ENCODE measurements at places on chromosomes 4 and X.

DNA sequence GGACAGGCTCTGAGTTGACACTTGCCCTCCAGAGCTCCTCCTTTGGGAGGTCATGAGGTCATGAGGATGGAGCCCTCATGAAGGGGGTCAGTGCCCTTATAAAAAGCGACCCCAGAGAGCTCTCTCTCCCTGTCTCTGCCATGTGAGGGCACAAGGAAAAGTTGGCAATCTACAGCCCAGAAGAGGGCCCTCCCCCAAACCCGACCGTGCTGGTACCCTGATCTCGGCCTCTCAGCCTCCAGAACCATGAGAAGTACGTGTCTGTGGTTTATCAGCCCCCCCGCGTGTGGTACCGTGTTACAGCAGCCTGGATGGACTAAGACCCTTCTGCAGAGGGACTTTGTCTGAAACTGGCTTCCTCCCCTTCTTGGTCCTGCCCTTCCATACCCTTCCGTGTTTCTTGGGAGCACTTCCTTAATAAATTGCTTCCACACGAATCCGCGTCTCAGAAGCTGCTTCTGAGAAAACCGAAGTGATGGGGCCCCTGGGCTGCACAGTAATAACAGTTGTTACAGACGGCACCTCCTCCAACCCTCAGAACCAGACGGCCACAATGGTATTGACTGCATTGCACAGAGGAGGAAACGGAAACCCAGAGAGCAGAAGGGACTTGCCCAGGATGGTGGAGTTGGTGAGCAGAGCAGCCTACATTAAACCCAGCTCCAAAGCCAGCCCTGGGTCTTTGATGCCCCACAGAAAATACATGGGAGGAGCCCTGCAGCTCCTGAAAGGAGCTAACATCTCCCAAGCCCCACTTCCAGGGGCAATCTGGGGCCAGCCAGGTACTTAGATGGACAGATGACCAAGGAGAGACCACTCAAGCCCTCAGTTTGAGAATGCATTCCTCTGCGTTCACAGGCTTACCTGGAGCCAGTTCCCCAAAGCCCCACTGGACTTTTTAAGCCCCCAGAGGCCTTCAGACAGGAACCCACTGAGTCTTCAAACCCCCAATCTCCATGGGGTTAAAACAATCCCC is 242.7 kb downstream of the BCOR start:
- no peak for DNase-seq

GRCh38 chrX:154727871-154728270 is 23.0 kb downstream of the GAB3 start:
- no peak for DNase-seq

DNA sequence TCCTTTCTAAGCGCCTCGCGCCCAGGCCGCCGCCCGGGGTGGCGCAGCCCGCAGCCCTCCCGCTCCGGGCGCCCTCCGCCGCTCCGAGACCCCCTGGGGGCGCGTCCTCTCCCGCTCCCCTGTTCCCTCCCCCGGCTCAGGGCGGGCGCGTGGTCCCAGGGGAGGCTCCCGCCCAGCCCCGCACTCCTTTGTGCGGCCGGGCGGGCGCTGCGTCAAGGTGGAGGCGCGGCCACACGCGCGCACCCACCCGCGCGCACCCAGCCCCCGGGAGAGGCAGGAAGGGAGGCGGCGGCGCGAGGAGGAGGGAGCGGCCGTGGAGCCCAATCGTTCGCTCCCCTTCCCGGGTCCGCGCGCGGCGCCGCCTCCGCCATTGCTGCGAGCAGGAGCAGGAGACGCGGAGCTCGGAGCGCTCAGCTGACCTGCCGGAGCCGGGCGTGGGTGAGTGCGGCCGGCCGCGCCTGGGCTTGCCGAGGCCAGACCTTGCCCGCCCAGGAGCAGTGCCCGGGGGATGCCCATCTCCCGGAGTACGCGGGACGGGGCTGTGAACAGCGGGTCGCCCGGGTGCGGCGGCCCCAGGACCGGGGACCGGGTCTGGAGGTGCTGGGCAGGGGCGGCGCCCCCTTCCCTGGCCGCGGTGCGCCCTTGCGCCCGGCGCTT is at the start of gene NSG1:
NSG1 (plus strand) TSS at position 367 of the 657 bp plus-strand sequence. CDS start 528 bp downstream, outside the sequence.
- no peak for DNase-seq

GRCh38 chrX:11757397-11757718 is 679 bp upstream of the MSL3 start:
- no peak for DNase-seq

GRCh38 chr4:76562161-76562560 is 127.1 kb downstream of the SHROOM3 start:
- DNase-seq = no peak

DNA sequence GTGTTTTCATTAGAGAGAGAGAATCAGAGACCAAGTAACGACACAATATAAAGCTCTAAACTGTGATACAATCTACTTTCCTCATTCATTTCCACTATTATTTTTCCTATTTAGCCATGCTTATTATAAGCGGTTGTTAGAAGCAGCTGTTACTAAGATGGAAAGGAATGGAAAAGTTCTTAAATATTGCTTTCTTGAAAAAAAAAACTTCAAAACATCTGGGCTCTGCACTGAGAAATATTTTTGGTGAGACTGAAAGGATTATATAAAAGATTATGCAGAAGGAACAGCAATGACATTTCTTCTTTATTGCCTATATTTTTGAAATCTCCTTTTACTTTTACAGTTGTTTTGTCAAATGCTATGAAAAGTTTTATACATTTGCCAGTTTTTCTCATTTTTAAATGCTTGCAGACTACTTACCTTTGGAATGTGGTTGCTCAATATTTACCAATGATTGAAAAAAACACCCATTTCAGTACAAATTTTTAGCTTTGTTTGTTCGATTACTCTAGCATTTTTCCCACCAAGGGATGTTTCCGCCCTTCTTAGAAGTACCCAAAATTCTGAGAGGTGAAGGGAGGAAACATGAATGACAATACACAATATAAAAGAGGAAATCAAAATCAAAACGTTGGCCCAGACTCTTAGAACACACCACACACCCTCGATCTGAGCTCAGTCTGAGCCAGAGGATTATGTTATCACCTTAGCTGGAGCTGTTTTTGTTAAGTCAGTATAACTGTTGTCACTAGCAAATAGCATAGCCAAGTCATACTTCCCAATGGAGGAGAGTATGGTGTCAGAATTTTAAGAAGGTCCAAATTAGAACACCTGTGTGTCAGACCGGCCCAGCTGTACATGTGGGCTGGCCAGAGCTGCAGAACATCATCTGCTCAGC is 18.4 kb downstream of the DKK2 start:
- DNase-seq = no peak

GRCh38 chrX:38804432-38804681 is 3.1 kb downstream of the MID1IP1 start:
- DNase-seq = no peak

- DNase-seq = no peak
Measured at GRCh38 chr4:68369142-68369805, 19.4 kb upstream of the YTHDC1 start.

GRCh38 chr4:39706334-39706733 is 8.4 kb downstream of the UBE2K start:
- DNase-seq = no peak

GRCh38 chrX:129983575-129984110 is 1.2 kb downstream of the BCORL1 start:
- no peak for DNase-seq

- no peak for DNase-seq
Measured at GRCh38 chr4:3831529-3832150, 65.5 kb downstream of the ADRA2C start.

DNA sequence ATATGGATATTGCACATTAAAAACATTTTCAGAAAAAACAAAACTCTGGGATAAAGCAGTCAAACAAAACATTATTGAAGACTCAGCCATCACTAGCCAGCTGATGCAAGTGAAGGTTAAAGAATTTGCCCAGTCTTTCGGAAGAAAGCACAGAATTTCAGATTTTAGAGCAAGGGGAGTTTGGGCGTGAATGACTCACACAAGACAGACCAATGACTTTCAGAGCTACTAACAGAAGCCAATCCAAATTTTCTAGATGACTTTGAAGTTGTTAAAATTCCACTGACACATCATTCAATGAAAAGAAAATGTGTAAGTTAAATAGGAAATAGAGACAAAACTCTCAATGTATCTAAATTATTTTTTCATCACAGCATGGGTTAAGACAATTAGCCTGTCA is 4.0 kb downstream of the MRFAP1L1 start:
- no peak for DNase-seq

- no peak for DNase-seq
Measured at GRCh38 chr4:143763587-143763986, 63.1 kb upstream of the FREM3 start.

GRCh38 chrX:72105436-72105835 is 26.3 kb downstream of the RTL5 start:
- no peak for DNase-seq

GRCh38 chr4:26856906-26857277 is 3.7 kb upstream of the STIM2 start:
- DNase-seq = no peak

DNA sequence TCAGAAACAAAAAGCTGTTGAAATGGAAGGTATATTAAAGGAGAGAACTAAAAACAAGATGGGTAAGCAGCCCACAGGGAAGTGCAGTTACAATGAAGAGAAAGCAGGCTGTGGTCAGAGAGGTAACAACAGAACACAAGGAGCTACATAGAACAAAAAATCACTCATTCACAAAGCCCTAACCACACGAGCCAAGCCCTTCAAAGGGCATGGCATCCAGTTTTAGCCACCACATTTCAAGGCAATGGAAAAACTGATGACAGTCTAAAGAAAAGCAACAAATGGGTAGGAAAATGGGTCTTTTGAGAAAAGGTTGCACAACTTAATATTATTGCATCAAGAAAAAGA is 37.5 kb downstream of the KDR start:
- DNase-seq = no peak

- DNase-seq = no peak
Measured at GRCh38 chrX:65933085-65933589, 106.7 kb downstream of the VSIG4 start.

- DNase-seq = no peak
Measured at GRCh38 chrX:8091510-8091909, 79.6 kb downstream of the VCX2 start.

DNA sequence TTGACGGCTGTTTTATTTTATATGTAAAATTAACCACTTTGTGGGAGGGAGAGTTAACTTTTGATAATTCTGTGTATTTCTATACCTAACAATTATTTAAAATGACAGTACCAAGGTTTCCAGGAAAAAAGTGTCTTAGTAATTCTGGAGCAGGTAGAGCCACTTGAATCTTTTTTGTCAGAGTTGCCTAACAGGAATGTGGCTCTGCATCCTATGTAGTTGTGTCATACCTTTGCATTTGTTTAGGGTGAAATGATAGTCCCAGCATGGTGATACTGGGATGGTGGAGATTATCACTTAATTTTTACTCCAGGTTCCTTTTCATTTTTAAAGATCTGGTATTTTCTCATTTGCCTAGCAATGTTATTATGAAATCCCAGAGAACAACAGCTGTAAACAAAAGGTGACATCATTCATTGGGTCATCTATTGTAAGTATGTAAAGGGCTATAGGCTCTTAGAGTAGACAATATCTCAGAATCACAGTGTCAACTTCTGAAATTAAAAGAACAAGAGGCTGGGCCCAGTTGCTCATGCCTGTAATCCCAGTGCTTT is 9.6 kb downstream of the SGMS2 start:
- DNase-seq = no peak

DNA sequence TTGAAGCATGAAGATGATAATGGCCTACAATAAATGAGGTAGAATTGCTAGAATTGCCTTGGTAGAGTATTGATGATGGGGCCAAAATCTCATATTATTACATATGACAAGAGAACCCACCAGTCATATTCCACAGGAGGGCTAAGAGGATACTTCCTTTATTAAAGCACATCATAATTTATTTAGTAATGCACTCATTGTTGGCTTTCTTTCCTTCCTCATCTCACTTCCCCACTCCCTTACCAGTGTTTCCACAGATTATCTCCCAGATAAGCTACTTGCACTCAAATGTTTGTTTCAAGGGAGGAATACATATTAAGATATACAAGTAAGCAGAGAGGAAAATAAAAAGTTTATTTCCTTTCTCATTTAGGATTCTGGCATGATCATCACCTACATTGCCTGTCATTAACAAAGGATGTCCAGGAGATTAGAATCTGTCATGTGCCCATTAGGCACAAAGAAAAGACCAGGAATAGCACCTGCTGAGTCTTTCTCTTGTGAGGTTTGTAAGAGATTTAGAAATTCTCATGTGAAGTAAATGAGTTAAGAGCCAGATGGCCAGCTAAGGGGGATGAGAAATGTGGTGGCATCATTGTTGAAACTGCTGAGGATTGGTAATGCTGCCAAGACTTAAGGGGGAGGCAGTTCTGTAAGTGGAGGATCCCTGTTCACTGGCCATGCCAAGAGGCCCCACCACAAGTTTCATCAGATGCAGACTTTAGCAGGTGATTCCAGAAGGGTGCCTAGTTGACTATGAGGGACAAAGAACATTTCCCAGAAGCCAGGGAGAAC is 52.4 kb upstream of the PRDM8 start:
- DNase-seq = no peak

DNA sequence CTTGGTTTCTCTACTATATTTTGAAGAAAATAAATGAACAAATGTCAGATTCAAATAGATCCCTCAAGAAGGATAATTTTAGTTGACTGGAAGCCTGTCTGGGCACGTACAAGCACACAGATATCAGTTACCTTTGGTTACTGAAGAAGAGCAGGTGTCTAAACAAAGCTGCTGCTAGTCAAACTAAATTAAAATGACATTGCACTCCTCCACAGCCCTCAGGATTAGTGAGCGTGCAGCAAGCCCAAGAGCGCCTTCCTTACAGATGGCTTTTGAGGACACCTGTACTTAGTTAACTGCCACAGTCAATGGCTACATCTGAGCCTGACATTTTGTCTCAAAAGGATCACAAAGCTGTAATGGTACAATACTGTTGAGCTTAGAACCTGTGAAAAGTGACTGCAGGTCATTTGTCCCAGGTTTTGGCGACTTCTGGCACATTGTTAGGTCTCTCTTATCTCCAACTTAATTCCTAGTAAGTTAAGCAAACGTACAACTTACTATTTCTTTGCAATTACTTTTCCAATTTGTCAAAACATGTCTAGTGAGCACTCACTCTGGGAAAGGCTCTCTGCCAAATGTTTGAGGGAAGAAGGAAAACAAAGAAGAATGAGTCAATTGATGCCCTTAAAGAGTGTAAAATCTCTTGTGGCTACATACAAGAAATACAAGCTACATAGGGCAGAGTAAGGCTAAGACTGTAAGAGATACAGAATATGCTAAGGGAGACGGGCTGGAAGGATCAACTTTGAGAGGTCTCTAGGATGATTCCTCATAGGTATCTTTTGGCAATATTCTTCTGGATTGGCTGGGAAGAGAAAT is 25.6 kb upstream of the DAPP1 start:
- peak; percentile 47 for DNase-seq

DNA sequence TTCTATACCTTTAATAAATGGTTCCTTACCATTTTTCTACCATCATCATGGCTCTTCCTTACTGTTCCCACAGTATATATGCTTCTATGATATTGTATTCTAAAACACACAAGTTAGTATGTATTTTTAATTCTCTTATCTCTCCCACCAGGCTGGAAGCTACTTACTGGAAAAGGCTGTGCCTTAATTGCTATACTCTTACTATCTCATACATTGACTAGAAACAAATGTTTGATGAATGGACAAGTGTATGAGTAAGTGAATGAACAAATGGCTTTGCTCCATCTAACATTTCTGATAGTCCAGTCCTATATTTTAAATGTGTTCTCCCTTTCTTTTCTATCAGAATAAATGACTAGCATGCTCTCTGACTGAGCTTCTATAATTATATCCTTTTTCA is 320.8 kb upstream of the RASGEF1B start:
- no peak for DNase-seq

- no peak for DNase-seq
Measured at GRCh38 chrX:15758140-15758539, 20.1 kb downstream of the CA5B start.
